ENCODE measurements at places on chromosomes 4 and X.

DNA sequence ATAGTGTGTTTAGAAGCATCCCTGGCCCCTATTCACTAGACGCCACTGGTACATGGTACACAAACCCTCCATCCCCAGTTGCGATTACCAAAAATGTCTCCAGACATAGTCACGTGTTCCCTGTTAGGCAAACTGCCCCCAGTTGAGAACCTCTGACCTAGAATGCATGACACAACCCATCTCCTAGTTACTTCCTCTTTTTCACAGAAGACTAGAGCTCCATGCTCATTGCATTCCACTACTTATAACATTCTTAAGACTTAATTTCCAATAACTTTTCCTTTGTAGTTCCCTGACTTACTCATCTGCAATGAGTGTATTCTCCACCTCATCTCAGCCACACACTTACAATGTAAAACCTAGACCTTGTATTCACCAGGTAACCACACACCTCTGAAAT is 68.6 kb downstream of the PRSS12 start:
- no peak for DNase-seq

DNA sequence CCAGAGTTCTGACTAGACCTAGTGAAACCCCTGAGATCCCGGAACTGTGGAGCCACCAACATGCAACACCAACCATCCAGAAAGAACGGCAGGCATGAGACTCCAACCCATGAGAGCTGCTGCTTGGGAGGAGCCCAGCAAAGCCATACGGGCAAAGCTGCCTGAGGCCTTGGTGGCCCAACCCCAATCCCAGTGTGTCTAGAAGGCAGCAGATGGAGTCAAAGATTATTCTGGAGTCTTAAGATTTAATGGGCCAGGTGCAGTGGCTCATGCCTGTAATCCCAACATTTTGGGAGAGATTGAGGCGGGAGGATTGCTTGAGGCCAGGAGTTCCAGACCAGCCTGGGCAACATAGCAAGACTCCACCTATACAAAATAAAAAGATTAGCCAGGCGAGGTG is 49.2 kb upstream of the PDK3 start:
- no peak for DNase-seq

DNA sequence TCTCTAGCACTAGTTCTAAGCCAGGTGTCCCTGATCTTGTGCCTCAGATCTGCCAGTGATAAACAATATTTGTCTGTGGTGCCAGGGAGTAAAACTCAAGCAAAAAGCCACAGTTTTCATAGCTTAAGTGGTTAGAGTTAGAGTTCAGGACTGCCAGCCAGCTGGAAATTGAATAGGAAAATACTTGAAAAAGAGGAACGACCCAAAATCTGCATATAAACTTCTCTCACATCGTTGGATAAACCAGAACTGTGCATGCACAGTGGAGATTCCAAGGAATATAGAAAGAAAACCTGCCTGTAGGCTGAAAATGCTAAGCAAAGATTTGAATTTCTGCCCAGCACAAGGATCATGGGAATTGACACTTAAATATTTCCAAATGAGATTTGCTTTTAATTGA is 35.0 kb upstream of the GNPDA2 start:
- no peak for DNase-seq

DNA sequence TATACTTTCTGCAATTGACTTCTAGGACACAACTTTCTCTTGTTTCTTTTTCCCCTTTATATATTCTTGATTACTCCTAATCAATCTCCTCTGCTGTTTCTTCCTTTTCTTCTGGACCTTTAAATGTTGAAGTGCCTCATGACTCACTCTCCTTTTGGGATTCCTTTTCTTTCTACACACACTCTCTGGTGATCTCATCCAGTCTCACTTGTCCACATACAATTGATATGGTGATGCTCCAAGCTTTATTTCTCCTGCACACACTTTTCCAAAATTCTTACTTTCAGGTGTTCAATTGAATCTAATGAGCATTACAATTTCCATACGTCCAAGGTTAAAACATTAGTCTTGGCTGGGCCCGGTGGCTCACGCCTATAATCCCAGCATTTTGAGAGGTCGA is 794.8 kb upstream of the EPHA5 start:
- DNase-seq, result no peak

DNA sequence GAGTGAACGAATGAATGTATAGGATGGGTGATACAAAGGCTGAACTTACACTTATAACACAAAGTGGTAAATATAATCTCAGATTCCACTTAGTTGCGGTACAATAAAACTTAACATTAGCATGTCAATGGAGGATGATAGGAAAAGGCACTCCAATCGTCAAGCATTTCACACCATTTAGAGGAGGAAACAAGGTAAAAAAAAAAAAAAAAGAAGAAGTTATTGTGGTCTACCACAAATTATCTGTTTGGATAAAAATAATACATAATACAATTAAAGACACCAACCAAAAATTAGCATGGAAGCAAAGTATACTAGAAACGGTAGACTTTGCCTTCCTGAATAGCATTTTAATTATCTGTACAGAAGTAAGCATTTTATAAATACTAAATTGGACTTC is 205.5 kb downstream of the PPP3CA start:
- no peak for DNase-seq

DNA sequence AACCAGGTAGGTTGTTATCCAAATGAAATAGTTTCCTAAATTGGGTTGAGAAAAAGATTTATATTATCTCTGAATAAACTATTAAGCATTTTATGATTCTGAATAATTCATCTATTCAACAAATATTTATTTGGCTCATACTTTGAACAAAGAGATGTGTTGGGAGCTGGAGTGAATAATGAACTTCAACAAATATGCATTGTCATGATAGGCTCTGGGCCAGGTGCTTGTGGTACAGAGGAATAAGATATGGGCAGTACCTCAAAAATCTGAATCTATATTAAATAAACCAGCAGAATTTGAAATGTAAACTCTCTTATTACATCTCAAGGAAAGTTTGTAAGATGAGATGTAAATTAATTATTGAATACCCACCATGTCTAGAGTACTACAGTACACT is 75.7 kb upstream of the DCLK2 start:
- no peak for DNase-seq

- DNase-seq, result no peak
Observed at GRCh38 chr4:163467082-163467770, 6.3 kb downstream of the TKTL2 start.

GRCh38 chrX:132270699-132271098 is 51.5 kb upstream of the RAP2C start:
- no peak for DNase-seq

- no peak for DNase-seq
Observed at GRCh38 chr4:77185686-77186085, 28.7 kb downstream of the CCNG2 start.

DNA sequence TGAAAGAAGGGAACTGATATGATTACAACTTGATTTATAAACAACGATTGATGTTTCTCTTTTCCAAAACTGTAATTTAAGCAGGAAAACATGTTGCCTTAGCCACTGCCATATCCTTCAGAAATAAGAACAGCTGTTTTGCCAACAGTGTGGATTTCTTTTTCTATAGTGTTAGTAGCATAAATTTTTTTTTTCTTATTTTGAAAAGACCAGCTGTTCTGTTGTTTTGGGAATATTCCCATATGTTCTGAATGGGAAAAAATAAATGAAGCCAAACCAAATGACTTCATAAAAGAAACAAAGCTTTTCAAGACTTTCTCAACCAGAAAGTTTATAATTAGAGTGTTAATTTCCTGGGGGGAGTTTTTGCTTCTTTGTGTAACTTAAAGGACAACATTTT is 83.9 kb upstream of the ARHGAP24 start:
- no peak for DNase-seq

GRCh38 chrX:129830494-129830893 is 13.2 kb downstream of the ZDHHC9 start:
- no peak for DNase-seq

- peak; percentile 52 for DNase-seq
Observed at GRCh38 chr4:30721185-30722091, 1.3 kb downstream of the PCDH7 start.

All from SK-N-DZ (cell line).